ENCODE measurements at places on chromosomes 7 and 10. TPM values are rescaled to one million over a fixed set of nuclear protein-coding genes. Genes with fewer than 3 reads are reported as not detected.

DNA sequence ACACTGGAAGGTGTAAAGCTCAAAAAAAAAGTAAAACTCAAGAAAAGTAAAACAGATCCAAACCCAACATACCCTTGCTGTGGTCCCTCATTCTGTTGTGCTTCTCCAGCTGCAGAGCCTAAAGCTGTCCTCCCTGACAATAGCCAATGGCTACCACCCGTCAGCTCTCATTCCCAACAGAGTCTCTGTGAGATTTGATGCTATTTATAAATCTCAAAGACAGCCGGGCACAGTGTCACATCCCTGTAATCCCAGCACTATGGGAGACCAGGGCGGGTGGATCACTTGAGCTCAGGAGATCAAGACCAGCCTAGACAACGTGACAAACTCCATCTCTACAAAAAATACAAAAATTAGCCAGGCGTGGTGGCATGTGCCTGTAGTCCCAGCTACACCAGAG lies 116.0 kb downstream of the KMT2E start:
- no peak for DNase-seq

GRCh38 chr10:97011397-97011796 lies 174.4 kb downstream of the SLIT1 start:
- DNase-seq, result no peak

- no peak for DNase-seq
Observed at GRCh38 chr7:151415375-151416105, 5.7 kb upstream of the WDR86 start.

DNA sequence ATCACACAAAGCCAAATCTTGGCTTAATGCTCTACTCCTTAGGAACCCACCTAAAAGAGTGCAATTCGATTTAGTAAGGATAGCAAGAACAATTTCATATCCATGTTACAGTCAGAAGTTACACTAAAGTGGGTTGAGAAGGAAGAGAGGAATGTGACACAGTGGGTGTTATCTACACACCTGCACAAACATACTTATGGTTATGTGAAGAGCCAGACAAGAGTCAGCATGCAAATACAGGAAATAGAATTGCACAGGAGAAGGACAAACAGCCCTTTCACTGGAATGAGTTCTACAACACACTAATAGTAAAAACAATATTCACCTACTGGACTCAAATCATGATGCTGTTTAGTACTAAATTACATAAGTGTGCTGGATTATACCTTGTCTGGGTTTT lies 262.8 kb downstream of the DGKB start:
- no peak for DNase-seq

GRCh38 chr7:153091477-153091876 lies 331.9 kb downstream of the ACTR3B start:
- no peak for DNase-seq

DNA sequence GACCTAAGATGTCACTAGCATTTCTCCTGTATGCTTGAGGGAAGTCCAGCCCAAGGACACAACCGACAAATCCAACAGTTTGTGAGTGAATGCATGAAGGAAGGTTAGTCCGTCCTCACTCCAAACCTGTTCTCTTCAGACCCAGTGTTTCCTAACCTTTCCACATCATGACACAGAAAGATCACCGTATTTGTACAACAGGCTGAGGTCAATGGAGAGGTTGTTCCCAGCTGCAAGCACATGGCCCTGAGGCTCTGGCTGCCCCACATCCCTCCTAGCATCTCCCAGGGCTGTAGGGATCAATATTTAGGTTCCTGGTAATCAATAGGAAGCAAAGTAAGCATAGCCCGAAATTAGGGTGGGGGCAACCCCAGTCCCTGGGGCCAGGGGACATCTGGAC lies 227.9 kb downstream of the PLXNA4 start:
- DNase-seq, result no peak

Gene ENTPD1
- 63.6 TPM for total RNA-seq

Gene FGFR2
- 16.2 TPM for total RNA-seq

Data from thoracic aorta (tissue), 2 donors.